NCI-H2227 treated with DMSO at 0.1 percent for 48 hours (cell line): ENCODE measurements at places on chromosomes 2 and 18.
A peak's percentile ranks its signal among the peaks of the same experiment; 100 is the strongest.

DNA sequence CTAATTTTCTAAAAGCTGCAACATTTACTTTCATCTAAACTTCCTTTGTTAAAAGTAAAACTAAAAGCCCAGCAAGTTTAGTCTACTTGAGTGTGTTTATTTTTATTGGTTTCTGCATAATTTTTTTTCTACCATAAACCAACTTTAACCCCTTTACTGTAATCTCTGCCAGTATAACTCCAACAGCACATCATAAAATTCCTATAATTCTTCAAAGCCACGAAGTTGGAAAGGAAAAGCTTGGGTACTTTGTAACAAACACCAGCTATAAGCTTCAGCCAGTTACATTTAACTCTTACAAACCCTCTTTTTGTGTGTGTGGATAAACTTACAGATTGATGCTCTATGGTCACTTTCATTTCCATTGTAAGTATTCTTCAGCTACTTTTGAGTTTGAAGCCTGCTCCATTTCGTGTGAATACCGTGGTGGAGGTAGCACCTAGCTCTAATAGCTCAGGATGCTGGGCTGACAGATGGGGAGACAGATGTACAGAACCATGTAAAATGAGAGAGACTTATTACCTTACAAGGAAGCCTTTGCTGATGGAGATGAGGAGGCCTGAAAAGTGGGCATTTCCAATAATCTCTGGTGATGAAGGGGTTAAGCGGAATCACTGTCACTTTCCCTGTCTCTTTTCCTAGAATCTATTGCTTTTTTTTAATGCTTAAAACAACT, 42.5 kb downstream of the ZEB2 start:
- DNase-seq, result no peak

- DNase-seq, result no peak
Observed at GRCh38 chr2:105373895-105374401, 24.9 kb downstream of the FHL2 start.

DNA sequence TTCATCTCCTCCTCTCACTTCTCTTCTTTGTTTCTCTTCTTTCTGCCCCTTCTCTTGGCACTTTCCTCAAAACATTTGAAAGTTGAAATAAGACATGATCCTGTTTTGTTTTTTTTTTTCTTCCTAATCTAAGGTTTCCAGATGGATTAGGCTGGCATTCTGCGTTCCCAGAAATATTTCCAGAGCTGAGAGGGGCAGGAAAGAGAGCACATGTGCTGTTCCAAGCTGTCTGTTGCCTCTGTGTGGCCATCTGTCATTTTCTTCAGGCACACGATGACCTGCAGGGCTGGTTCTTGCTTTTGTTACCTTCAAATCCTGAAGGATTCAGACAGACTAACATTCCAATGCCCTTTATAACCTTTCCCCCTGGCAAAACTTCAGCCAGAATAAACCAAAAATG, 142.9 kb downstream of the RNF144A start:
- no peak for DNase-seq

DNA sequence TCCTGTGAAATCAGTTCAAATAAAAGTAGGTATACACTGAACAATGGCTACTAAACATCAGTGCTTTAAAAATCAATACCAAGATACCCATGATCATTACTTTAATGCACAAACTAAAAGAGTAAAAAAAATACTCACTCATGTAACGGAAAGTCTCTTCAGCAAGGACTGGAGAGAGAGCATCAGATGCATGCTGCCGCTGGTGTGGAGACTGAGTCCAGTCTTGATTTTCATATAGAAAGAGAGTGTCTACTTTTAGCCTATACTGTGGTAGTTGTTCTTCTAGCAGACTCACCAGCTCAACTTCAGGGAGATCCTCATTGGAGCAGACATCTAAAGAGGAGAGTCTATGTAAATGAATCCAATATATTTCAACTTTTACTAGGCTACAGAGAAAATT, 44.0 kb downstream of the TRAK2 start:
- DNase-seq, result no peak

GRCh38 chr2:196233805-196234475, 62.6 kb upstream of the STK17B start:
- DNase-seq, result no peak

DNA sequence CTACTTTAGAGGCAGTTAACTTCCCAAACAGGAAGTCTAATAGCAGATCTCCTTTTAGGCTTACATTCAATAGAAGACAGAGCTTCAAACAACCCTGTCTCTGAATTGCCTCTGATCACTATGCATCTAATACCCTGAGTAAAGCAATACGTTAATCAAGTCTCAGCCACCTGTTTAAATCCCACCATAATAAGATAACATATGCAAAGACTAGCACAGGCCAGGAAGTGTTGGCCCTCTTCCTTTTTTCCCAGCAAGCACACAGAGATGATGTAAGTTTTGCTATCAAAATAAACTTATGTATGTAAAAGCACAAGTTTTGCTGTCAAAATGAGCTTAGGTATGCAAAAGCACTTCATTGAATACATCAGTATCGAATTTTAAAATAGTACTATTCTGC, 385.5 kb downstream of the RND3 start:
- DNase-seq, result no peak

GRCh38 chr2:195561116-195561921, 95.7 kb upstream of the SLC39A10 start:
- no peak for DNase-seq

- DNase-seq, result no peak
Observed at GRCh38 chr2:48750128-48750739, 5.3 kb downstream of the LHCGR start.

- no peak for DNase-seq
Observed at GRCh38 chr18:34001376-34001775, 223.3 kb downstream of the NOL4 start.

DNA sequence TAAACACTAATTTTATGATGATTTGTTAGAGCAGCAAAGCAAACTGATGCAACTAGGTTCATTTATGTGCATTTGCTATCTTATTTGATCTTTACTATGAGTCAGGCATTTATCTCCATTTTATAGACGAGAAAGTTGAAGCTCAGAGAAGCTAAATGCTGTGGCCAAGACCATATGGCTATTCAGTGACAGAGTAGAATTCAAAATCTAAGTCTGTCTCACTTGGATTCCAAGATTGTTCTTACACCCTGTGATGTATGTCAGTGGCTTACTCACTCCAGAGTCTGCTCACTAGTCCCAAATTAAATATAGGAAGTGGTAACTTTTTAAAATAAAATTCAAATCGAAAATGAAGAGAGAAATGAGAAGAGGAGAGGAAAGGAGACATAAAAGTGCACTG, 114.0 kb upstream of the DDX18 start:
- DNase-seq, result no peak

DNA sequence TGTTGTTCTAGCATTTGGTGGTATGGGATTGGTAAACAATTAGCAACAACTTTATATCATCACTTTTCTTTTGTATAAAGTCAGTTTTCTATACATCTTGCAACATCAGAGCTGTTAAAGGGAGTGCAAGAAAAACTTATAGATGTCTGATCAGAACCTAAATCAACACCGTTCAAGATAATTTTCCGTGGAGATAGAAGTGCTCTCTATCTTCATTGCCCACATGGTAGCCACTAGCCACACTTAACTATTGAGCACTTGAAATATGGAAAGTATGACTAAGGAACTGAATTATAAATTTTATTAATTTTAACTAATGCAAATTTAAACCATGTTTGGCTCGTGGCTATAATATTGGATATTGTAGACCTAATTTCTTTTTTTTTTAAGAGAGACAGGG, 5.2 kb downstream of the TTC27 start:
- no peak for DNase-seq

- no peak for DNase-seq
Observed at GRCh38 chr2:56191617-56192016, 7.8 kb downstream of the CCDC85A start.

DNA sequence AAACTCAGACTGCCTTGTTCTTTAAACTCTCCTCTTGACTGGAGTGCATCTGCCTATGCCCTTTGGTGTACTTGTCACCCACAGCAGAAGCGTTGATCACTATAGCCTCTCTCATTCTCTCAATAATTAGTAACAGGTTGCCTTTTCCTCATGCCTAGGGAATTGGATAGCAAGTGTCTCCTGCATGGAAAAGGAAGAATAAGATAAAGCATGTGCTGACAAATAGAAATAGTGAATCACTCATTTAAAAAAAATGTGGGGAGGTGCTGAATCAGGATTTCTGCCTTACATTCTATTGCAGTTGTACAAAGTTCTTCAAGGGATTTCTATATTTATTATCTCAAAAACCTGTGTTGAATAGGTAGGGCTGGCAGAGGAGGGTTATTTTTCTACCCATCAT, 323.0 kb downstream of the TXNL1 start:
- DNase-seq, result no peak

- no peak for DNase-seq
Observed at GRCh38 chr18:59279193-59279592, 5.9 kb upstream of the RAX start.

- peak; percentile 69 for DNase-seq
Observed at GRCh38 chr18:62678847-62679485, 36.4 kb upstream of the PHLPP1 start.

GRCh38 chr2:17076533-17076932, 410.9 kb upstream of the CYRIA start:
- DNase-seq, result no peak

- DNase-seq, result no peak
Observed at GRCh38 chr18:54815086-54815485, 13.2 kb upstream of the RAB27B start.

GRCh38 chr2:231795525-231796327, 9.5 kb downstream of the COPS7B start:
- DNase-seq, result no peak

GRCh38 chr2:134148843-134149472, 104.9 kb upstream of the MGAT5 start:
- peak; percentile 50 for DNase-seq

DNA sequence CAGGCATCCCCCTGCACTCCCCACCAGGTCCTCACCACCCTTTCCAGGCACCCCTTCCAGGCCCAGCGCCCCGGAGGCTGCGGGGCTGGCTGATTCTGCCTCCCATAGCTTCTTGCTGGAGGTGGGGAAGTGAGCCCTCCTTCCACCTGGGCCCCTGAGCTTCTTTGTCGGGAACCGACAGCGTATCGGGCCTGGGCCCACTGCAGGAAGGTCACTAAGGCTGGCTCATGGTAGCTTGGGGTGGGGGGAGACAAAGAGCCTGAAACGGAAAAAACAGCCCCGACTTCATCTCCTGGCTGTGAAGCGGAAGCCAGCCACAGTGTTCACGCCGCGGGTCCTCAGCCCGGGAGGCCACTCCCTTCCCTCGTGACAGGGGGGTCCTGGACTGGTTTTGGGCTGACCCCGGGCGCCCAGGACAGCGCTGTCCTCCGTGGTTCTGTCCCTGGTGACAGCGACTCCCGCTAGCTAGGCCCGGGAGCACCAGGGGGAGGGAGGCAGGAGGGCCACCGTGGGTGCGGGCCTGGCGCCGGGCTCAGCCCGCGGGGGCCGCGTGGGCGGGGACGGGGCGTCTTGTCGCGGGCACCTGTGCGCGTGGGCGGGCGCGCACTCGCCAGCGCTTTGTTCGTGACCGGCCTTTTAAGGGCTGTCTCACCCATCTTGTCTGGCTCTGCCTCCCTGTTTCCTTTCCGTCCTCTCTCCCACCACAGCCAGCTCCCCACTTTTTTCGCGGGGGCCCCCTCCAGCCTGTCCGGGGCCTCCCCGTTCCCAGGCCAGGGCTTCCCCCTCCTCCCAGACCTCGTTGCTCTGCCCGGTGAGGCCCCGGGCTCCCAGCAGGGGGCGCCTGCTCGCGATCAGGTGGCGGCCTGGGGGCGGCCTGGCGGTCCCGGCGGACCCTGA, 64.9 kb downstream of the DNMT3A start:
- DNase-seq, result no peak

DNA sequence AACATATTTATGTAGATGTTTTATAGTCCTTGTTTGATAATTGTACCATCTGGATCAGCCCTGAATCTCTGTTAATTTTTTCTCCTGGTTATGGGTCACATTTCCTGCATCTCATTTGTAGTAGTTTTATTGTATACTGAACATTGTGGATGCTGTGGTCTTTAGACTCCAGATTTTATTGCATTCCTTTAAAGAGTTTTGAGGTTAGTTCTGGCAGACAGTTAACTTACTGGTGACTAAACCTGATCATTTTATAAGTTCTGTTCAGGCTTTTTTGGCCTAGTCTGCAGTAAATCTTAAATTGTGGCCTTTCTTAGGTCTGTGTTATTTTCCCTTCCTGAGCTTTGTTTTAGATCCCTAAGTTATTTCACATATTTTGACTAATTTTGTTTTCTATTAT, 84.3 kb downstream of the FANCL start:
- no peak for DNase-seq

- DNase-seq, result no peak
Observed at GRCh38 chr2:47019961-47020681, 104.5 kb upstream of the MCFD2 start.

DNA sequence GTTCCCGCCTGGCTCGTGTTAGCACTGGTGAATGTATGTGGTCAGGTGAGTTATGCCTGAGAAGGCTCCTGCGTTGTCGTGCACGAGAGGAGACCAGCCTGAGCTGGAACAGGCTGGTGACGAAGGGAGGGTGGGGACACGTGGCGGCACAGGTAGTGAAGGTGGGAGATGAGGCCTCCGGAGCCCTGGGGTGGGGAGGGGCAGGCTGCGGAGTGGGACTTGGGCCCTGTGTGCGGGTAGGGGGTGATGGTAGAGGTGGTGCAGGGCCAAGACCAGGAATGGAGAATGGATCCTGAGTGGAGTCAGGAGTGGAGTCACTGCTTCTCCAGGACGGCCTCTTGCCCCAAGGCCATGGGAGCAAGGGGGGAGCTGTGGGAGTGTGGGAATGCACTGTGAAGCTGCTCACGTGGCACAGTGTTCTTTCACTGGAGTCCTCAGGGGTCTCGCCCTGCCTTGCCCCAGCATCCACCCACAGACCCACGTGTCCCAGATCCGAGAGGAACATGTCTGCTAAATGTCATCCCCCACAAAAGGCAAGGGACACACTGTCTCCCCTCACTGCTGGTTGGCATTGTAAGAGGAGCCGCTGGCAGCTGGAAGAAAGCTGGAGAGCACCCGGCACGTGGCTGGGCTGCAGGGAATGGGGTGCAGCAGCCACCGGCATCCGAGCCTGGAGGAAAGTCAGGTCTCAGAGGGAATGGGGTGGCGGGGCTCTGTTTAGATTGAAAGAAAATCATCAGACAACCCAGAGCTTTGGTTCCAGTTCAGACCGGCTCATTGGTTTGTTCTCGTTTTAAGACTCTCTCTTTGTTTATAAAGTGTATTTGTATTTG, 63.7 kb downstream of the CYP26B1 start:
- no peak for DNase-seq

GRCh38 chr2:106147159-106147558, 46.9 kb downstream of the UXS1 start:
- no peak for DNase-seq
